ENCODE measurements at places on chromosomes 2 and 18.

- DNase-seq: no peak
Observed at GRCh38 chr18:77469131-77469530, 219.5 kb downstream of the GALR1 start.

DNA sequence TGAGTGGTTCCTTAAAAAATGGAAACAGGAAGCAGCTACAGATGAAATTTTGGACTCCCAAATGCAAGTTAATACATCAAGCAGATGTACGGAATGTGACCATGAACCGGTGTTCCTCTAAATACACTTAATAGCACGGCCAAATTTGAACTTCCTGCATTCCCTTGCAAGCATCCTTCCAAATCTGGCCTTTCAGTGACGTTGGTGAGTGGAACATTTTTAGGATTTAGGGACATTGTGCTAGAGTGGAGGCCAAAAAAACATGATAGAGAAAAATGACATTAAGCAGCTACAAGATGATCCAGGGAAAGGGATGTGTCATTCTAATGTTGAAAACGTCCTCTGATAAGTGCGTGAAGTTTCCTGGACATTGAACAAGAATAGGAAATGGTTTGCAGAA lies 62.1 kb downstream of the CTAGE1 start:
- DNase-seq: no peak

- DNase-seq: peak; percentile 88
Observed at GRCh38 chr2:95345563-95346230, 48.5 kb downstream of the KCNIP3 start.

DNA sequence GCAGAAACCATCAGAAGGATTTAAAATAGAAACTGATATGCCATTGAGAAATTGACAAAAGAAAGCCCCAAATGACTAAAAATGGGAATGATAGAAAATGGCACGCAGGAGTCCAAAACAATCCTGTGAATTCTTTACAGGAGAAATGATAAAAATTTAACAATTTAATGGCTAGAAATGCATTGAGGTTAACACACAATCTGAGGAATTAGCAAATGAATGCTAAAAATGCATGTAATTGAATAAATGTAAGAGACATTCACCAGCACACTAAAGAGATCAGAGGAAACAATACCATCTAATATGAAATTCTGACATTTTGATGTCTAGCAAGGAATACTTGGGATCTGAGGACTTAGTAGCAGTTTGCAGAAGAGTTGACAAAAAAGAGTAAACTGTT lies 37.0 kb downstream of the MARCHF4 start:
- no peak for DNase-seq

DNA sequence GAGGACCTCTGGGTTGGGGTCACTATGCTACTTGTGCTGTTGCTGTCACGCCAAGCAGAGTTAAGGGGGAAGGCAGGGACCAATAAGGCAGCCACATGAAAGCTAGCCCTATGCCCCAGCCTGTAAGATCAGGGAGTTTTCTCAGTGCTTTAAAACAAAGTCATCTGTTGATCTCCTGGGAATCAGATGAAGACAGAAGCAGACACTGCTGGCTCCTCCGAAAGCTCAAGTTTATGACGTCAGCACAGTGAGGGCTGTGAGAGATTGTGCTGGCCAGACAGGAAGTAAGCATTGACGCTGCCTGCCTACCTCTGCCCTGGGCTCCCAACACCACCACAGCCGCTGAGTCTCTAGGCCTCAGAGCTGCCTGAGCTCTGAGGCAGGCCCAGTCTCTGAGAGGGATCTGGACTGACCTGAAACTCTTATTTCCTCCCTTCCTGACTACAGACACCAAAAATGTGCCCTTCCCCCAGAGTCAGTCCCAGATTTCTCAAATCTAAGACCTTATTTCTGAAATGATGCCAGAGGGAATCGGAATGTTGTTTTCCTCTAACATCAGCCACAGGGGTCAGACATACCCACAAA lies 118.1 kb upstream of the EPAS1 start:
- DNase-seq: no peak

GRCh38 chr2:33903215-33903614 lies 304.1 kb upstream of the FAM98A start:
- no peak for DNase-seq

DNA sequence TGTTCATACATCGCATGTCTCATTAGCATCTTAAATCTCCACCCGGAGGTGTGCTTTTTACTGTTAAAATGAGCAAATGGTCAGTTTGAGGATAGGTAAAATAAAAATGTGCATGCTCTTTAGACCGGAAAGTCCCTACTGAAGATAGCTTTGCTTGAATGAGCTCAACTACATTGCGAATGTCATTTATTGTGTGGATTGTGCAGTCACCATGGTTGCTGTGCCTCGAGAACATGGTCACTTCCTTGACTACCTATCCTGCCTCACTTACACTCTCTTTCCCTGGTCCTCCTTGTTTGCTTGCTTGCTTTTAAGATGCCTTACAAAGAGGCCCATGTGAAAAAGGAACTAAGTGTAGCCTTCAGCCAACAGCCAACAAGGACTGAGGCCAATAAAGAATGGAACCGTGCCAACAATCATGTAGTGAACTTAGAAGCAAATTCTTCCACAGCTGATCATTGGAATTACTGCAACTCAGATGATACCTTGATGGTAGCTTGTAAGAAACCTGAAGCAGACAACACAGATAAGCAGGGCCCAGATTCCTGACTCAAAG lies 72.2 kb upstream of the BARD1 start:
- DNase-seq: no peak

- DNase-seq: no peak
Observed at GRCh38 chr2:71598526-71598925, 145.2 kb downstream of the DYSF start.

GRCh38 chr2:57429831-57430230 lies 616.8 kb upstream of the VRK2 start:
- DNase-seq: no peak

GRCh38 chr2:212284166-212284565 lies 254.4 kb downstream of the ERBB4 start:
- no peak for DNase-seq

- DNase-seq: no peak
Observed at GRCh38 chr2:181574321-181574720, 82.6 kb downstream of the CERKL start.

DNA sequence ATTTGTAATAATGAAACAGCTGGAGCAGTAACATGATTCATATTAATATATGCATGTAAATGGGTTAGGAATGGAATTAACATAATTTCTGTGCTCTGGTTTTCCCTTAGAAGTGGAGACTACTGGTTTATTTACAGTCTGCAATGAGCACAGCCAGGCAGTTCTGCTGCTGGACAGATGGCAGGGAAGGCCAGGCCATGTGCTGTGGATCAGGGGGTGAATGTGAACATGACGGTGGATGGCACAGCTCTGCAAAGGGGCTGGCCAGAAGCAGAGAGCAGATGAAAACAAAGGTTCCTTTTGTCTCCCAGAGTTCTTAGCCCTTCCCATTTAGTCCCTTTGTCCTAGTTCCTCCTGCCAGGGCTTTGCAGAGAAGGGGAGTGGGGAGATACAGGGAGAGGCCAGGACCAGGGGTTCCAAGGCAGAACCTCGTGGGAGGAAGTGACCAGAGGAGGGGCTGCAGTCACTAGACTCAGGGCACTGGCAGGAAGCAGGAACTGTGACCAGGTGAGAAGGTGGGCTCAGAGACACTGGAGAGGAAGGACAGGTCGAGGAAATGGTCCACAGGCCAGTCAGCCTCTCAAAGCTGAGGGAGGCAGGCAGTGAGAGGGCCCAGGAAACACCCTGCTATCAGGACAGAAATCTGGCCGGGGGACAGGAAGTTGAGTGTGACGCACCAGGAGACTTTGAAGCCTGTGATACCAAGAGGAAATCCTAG lies 112.9 kb upstream of the ATP8B1 start:
- DNase-seq: no peak

- no peak for DNase-seq
Observed at GRCh38 chr2:218032336-218033171, 29.8 kb upstream of the TNS1 start.

GRCh38 chr2:72032481-72033041 lies 115.1 kb downstream of the CYP26B1 start:
- no peak for DNase-seq

DNA sequence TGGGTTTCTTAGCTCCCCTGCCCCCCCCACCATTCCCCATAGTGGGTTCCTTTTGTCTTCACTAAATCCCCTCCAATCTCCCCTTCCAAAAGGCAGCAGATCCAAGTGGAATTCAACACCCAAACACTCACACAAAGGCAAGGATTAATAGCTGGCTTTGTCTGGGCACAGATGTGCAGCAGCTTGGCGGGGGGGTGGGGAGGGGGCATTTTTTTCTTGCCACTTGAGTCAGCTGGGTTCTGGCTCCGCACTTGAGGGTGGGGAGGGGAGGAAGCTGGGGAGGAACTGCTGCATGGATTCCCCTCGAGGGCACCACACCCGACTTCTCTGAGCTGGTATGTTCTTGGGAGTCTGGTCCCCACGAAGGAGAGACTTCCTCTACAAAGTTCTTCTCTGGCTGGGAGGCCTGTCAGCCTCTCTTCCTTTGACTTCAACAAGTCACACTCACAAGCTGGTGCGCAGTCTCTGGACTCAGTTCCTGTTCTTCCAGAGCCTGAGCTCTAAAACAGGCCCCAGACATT lies 36.0 kb downstream of the SERTAD2 start:
- no peak for DNase-seq

DNA sequence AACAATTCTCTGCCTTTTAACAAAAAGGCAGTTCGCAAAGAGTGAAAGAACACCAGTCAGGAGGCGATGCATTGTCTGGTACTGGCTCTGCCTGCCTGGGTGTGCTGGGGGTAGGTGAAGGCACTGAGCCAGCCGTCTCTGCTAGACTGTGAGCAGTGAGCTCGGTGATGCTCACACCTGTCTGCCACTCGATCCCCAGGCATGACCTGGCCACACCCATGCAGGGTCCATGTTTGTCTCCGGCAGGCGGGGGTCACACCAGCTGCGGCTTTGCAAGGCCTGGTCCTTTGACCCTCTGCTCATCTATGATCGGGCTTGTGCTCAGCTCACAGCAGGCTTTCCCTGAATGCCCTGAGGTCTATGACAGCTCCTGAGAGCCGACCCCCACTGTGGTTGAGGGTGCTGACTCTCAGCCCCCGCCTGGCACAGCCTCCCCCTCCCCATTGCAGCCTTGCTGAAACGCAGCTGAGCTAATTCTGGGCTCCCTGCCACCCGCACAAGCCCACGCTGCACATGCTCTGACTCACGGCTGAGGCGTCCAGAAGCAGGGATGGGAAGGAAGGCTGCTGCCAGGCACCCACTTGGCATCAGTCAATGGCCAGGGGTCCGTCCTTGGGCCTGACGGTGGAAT lies 23.7 kb downstream of the CRACDL start:
- DNase-seq: no peak

DNA sequence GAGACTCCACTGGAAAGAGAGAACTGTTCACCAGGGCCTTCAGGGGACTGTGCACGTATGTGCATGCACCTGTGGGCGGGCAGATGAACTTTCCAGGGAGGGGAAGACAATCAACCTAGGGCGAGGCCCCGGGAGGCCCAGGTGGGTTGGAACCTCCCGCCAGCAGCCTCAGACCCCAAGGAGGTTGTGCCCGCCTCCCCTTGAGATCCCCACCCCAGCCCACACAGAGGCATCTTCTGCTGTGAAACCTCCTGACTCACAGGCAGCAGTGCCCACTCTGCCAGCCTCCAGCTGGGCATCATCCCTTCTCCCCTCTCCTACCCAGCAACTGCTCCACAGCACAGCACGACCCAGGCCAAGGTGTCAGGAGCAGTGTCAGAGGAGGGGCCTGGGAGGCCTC lies 54.4 kb downstream of the FAM178B start:
- no peak for DNase-seq

DNA sequence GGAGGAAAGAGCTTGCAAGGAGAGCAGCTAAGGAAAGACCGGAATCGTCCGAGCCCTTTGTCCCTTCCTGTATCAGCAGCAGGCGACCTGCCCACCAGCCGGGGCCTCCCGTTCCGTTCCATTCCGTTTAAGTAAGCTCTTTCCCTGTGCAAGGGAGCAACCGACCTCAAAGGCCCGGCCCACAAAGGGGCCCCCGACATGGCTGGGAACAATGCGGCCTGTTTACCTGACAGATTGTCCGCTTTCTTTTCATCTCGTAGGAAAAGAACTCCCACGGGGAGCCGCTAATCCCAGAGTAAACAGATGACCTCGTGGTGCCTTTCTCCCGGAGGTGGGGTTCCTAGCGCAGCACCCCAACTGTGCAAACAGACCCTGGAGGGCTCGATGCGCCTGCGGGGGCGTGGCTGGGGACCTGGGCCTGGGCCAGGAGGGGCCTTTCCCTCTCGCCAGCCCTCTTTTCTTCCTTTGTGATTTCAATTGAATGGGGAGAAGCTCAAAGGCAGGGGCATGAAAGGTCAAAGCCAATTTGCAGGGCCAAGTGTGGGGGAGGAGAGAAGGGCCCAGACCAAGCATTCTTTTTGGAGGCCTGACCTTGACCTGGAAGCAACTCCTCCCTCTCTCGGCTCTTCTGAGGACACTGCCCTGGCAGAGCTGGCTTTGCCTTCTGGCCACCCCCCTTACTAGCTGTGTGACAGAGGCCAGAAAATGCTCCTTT lies 120.2 kb downstream of the INHBB start:
- no peak for DNase-seq

DNA sequence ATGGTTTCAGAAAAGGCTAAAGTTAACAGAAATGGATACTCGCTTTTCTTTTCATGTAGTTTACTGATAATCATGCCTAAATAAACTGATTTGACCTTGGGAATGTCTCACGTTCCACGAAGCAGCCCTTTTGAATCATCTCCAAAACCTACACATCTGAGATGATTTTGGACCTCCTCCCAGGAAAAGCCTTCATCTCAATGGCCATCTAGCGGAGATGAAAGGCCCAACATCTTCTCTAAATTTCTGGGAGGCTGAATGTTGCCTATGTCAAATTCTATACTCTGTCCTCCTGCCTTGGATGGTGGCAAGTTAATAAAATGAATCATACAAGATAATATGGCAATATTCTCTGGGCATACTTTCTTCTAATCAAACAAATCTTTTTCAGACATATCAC lies 448.5 kb downstream of the ZEB2 start:
- DNase-seq: no peak

DNA sequence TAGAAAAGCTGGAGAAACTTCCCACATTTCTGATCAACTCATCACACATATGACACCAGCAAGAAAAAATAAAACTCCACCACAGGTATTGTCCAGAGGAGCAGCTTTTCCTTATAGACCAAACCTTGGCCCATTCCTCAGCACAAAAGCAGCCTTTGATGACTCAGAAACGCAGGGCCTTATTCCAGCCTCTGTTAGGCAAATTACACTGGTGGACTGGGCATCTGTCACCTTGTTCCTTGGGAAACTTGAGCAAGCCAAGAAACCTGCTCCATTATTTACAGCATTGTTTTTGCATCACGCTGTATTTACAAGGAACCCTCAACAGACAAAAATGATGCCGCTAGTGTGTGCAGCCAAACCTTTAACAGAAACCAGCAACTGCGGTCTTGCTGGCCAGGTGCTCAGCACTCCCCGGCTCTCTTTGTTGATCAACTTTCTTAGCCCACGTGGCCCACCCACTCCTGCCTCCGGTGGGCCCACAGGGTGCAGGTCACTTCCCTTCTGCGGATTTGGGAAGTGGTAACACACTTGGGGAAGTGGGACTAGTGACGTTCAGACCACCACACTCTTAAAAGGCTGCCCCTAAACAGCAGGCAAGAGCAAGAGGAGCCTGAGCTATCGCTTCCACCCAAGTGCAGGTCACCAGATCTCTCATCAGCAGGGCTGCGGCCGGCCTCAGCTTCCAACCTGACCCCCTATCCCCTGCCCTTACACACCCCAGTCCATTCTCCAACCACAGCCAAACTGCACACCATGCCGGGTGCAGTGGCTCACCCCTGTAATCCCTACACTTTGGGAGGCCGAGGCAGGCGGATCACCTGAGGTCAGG lies 1.5 kb downstream of the AP1S3 start:
- peak; percentile 62 for DNase-seq

GRCh38 chr2:165863810-165864261 lies 69.8 kb upstream of the GALNT3 start:
- DNase-seq: no peak

- DNase-seq: no peak
Observed at GRCh38 chr2:57990118-57990725, 56.4 kb upstream of the VRK2 start.

Data from GM12892 (cell line).